CD4-positive, alpha-beta T cell treated with Interleukin-1 beta for 1 hour (primary cell): ENCODE measurements at places on chromosomes 7 and 10.

- no peak for DNase-seq
Observed at GRCh38 chr10:93962973-93963372, 30.8 kb upstream of the PLCE1 start.

DNA sequence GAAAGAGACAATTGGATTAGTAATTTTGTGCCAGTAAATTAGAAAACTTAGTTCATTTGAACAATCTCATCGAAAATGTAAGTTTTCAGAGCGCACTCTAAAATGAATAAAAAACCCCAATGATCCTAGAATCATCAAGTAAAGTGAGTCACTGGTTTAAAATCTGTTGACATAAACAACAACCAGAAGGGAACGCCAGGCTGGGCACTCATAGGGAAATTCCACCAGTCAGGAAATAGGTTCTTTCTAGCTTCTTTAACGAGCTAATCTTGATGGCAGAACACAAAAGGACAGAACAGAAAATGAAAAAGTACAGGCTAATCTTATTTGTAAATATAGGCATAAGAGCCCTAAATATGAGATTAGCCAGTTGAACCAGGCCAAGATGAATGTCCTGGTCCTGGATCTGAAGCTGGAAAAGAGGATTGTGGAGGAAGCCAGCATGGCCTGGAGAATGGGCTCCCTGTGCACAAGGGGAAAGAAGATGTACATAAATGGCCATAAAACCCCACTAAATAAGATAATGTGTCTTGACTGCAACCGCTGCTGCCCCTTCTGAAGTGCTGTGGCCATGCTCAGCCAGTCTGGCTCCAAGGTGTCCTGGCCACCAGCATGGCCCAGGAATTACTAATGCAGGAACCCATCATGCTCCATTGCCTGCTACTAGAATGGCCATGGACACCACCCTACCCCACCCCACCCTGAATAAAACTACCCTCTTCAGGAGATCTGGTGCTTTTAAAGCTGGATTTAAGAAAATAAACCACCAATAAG lies 114.0 kb downstream of the WDFY4 start:
- DNase-seq = no peak

- DNase-seq = no peak
Observed at GRCh38 chr10:6232846-6233724, 30.4 kb downstream of the PFKFB3 start.

- DNase-seq = peak; percentile 48
Observed at GRCh38 chr7:6271060-6271658, 1.3 kb downstream of the CYTH3 start.

DNA sequence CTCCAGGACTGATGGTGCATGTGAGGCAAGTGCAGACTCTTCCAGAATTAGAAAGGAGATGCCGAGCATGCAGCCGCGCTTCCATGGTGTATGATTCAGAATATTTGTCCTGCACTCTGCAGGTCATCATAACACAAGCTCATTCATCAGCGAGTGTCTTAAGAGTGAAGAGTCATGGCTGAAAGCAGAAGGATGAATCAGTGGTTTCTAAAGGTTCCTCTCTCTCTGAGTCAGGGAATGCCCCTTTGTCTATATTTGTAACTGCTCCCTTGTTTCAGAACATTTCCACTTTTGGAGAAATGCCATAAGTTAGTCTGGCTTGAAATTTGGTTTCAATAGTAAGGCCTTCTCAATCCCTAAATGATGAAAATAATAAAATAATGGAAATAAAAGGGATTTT lies 52.3 kb downstream of the HECW1 start:
- DNase-seq = no peak
